Stimulated activated naive CD8-positive, alpha-beta T cell treated with anti-CD3 and anti-CD28 coated beads, Interleukin-15, amount 100 ng/mL, for 72 hours (primary cell): ENCODE measurements at places on chromosomes 16 and 17.

DNA sequence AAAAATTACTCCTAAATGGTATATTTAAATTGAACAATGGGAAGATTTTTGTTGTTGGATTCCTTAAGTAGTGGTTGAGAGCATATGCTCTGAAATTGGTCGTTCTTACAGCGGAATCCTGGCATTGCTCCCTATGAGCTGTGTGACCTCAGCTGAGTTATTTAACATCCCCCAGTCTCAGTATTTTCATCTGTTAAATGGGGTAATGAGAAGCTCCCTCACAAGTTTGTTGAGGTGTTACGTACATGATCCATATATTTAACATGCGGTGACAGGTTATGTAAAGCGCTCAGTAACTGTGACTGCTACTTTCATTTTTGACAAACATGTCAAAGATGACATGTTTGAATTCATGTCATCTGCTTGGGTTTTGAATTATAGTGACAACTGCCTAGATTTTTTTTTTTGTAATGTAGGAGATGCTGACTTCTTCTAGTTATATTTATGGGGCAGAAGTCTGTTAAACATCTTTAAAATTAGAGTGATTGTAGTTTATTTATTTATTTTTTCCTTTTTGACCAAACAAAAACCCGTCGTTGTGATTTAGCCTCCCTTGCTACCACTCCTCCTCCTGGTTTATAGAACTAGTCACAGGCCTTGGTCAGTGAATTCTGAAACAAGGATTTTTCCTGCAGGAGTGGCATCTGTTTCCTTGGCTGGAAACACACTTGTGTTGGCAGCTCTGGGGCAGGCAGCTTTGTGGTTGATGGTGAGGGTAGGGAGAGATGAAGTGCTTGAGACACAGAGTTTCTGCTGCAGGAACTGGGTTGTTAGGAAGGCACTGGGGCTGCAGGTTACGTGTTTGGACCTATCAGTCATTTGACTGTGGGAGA, 268.8 kb downstream of the SNX29 start:
- no peak for DNase-seq

GRCh38 chr16:747978-748746, 7.4 kb upstream of the CIAO3 start:
- DNase-seq: no peak

- no peak for DNase-seq
Measured at GRCh38 chr16:351804-352520, 561 bp downstream of the AXIN1 start.

DNA sequence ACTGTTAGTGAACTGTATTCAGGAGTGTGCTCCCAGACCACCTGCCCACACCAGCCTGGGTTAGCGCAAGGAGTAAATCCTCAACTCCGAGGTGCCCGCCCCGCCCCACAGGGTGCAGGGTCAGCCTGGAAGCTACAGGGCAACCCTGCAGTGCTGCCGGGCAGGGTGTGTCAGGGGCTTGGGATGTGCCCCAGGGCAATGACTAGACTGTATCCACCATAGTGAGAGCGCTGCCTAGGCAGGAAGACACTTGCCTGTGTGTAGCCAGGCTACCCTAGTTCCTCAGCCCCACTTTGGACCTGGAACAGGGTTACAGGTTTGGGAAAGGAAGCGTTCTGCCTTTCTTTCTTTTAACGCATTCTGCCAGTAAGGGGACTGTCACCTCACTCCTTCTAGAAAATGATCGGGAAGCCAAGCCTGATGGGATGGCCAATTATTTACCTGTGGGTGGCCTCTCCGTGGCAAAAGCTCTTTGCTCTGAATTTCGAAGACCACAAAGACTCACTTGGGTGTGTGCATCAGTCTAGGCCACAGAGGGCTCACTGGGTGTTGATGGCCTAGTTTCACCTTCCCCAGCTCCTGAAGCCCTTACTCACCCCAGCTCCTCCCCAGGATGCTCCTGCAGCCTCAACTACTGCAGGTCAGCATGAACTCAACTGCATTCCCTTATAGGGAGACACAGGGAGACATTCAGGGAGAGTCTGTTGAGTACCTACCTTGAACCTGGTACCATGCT, 90.9 kb downstream of the CCDC182 start:
- DNase-seq: no peak

DNA sequence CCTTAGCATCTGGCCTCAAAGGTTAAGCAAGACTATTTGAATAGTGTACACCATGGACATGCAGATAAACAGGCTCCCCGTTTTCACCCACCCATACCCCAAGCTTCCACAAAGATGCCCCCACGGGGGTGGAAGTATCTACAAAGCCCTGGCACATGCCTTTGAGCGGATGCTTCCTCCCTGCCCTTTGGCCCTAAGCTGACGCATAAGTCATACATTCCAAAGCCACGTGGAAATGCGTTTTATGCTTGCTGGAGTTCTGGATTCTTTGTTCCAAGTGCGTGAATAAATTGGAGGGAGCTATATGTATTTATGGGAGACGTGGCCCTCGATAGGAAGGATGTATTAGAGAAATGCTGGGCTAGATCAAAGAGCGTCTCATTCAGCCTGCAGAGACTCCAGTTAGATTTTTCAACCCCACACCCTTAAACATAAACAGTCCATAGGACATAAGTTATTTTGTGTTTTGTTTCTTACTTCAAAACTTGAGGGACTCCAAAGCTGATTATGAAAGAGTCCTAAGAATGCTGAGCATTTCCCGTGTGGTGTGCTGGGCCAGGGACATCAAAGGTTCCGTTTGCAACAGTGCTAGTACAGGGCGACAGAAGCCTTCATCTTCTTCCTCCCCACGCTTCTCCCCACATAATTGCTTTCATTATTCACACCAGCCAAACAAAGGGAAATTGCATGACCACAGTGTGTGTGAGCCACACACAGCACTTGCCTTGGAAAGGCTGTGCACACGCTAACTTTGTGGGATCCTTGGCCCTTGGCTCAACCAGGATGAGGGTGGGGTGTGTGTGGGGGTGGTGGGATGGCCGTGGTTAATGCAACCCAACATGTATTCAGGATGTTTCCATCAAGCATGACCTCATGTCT, 73.6 kb downstream of the WIPI1 start:
- peak; percentile 27 for DNase-seq

GRCh38 chr17:13031718-13032350, 14.0 kb upstream of the ELAC2 start:
- peak; percentile 52 for DNase-seq

DNA sequence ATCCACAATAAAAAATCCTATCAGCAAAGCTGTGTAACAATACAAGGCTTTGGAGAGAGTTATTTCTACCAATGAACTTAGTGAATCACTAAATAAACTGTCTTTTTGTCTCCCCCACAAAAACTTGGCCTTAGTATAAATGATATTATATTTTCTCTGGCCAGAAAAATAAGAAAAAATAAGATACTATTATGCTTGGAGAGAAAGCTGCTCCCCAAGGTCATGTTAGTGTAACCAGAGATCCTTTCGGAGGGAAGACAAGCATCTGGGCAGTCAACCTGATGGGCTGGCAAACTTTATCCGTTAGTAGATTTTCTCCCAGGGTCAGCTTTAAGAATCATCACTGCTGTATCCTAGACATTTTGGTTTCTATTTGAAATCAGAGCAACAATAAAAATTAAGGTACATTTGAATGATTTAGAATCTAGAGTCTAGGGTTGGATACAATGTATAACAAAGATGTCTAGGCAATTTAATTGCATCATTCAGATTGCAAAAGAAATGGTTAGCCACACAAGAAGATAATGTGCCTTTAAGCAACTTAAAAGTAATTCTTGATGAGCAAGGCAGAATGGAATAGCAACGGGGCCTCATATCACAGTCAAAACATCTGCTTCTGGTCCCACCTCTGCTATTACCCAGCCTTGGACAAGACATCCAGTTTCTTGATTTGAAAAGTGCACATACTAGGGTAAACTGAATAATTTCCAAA, 280.4 kb downstream of the SLC39A11 start:
- no peak for DNase-seq
